SK-N-SH (cell line): ENCODE measurements at places on chromosomes 7 and 10. TPM values are rescaled to one million over a fixed set of nuclear protein-coding genes. Genes with fewer than 3 reads are reported as not detected.

FAM25C gene
- not detected in 2 replicates for polyA plus RNA-seq

DNA sequence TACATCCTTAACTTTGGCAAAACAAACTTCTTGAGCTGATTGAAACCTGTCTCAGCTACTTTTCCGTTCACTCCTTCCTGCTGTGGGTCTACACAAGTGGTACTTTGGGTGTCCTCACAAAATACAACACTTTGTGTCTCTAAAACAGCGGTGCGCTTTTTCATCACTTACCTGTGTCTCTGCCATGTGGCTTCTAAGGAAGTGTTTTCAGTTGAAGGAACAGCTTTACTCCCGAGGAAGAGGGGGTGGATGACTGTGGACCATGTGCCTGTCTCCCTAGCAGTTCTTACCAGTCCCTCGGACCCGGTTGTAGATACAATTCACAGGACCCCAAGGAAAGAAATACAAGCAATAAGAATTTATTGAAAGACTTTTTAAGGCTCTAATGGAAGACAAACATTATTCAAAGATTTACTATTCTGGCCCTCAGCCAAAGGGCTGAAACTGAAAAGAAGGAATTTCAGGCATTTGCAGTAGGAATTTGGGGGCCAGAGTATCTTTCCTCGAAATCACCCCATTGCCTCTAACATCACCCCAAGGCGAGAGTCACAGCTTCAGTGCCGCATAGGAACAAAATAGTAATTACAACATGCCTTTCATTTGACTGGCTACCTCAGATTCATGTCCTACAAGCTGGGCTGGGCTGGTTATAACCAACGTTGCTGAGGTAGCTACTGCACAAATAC is 246.3 kb downstream of the ACTR3B start:
- no peak for DNase-seq

CHCHD1 gene
- 57.8 and 60.9 TPM in 2 replicates for polyA plus RNA-seq

DNA sequence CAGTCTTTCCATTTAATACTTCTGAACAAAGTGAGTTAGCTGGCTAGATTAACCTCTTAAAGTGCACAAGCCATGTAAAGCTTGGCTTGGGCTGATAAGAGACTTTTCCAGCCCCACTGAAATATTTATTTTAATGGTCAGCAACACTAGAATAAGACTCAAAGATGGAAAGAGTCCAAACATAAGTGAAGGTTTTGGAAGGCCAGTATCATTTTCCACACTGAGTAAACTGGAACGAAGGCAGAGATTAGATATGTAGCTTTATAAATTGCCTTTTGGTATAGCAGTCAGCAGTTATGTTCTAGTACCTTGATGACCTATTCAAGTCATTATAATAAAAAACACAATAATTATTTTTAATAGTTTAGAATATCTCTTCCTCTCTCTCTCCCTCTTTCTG is 102.2 kb downstream of the HDAC9 start:
- DNase-seq, result no peak

GRCh38 chr10:102682416-102682815 is 31.8 kb downstream of the ARL3 start:
- no peak for DNase-seq

GRCh38 chr7:77309714-77310220 is 106.4 kb downstream of the GSAP start:
- no peak for DNase-seq

GRCh38 chr7:156220078-156220605 is 407.9 kb upstream of the SHH start:
- no peak for DNase-seq

- no peak for DNase-seq
Observed at GRCh38 chr7:50661345-50662040, 96.3 kb upstream of the DDC start.
